ENCODE measurements at places on chromosomes 7 and 10. TPM values are rescaled to one million over a fixed set of nuclear protein-coding genes. Genes with fewer than 3 reads are reported as not detected.

- no peak for DNase-seq
- H3K4me3 ChIP-seq = no peak overlapping the region
- H3K27me3 ChIP-seq = no peaks in the 10 kb centered on the region
- no peaks in the 10 kb centered on the region for H3K36me3 ChIP-seq
- no peak overlapping the region for H3K27ac ChIP-seq
Observed at GRCh38 chr10:118804262-118804773, 49.5 kb upstream of the CACUL1 start.

DNA sequence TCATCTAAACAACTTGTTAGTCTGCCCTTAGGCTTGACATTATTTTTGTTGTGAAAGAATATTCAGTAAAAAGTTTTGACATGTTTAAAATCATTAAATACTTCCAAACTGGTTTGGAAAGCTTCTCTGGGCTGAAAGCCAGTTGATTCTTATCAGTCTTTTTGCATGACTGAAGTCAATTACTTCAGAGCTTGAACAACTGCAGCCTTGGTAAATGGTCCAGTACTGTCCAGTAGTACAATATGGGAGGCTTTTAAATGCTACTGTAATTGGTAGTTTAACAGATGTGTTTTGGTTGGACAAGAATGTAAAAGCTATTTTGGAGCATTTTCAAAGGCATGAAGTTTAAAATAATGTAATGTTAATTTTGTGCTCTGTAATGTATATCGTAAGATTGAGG is 103.4 kb downstream of the SDK1 start:
- H3K36me3 ChIP-seq = no peaks in the 10 kb centered on the region
- no peak overlapping the region for H3K27ac ChIP-seq
- no peaks in the 10 kb centered on the region for H3K27me3 ChIP-seq
- H3K4me1 ChIP-seq = peaks cover 3% of the 10 kb centered on the region
- DNase-seq = no peak

- peaks cover 3% of the 10 kb centered on the region for H3K4me1 ChIP-seq
- no peaks in the 10 kb centered on the region for H3K27me3 ChIP-seq
- H3K4me3 ChIP-seq = no peak overlapping the region
Observed at GRCh38 chr7:30146127-30146612, 11.4 kb downstream of the MTURN start.

GRCh38 chr7:132817949-132818348 is 241.7 kb upstream of the PLXNA4 start:
- H3K36me3 ChIP-seq = no peaks in the 10 kb centered on the region
- DNase-seq = no peak
- H3K27me3 ChIP-seq = no peaks in the 10 kb centered on the region
- no peak overlapping the region for H3K4me3 ChIP-seq

DNA sequence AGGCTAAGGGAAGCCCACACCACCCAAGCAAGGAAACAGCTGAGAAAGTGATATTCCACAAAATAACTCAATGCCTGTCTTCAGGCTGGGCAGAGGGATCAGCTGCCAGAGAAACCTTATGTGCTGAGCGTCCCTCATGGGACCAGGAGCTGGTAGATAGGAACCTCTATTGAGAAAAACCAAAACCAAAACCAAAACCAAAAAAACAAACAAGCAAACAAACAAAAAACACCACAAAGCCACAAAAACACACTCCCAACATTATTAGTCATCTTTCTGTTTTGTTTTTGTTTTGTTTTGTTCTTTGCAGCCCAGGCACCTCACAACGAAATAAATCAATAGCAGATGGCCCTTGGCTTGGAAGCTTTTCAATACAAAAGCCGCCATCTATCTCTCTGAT is 760.8 kb upstream of the CELF2 start:
- no peaks in the 10 kb centered on the region for H3K4me1 ChIP-seq
- no peak overlapping the region for H3K27ac ChIP-seq
- H3K4me3 ChIP-seq = no peak overlapping the region
- H3K27me3 ChIP-seq = no peaks in the 10 kb centered on the region
- no peaks in the 10 kb centered on the region for H3K36me3 ChIP-seq

DNA sequence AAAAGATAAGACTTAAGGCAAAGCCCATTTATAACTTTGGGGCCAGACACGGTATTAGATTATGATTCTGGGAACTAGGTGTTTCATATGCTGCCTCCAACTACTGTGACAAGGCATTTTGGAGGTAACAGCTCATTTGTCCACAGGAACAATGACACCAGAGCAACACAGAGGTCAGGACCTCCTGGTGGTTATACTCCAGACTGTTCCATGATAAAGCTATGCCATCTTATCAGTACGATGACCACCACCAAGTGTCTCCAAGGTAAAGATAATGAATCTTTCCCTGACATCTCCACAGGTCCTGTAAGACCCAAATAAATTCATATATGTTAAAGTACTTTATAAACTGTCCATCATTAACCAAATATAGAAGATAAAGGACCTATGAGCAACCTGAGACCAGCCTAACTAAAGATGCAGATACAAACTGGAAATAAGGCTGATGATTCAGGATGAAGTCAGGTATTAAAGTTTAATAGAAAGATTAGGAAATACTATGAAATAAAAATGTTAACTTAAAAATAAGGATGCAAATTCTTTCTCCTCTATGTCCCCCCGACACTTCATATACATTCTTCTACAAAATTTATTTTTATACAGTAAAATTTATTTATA is 26.2 kb downstream of the CUL2 start:
- no peaks in the 10 kb centered on the region for H3K27me3 ChIP-seq
- no peaks in the 10 kb centered on the region for H3K4me1 ChIP-seq
- H3K36me3 ChIP-seq = no peaks in the 10 kb centered on the region
- DNase-seq = no peak

DNA sequence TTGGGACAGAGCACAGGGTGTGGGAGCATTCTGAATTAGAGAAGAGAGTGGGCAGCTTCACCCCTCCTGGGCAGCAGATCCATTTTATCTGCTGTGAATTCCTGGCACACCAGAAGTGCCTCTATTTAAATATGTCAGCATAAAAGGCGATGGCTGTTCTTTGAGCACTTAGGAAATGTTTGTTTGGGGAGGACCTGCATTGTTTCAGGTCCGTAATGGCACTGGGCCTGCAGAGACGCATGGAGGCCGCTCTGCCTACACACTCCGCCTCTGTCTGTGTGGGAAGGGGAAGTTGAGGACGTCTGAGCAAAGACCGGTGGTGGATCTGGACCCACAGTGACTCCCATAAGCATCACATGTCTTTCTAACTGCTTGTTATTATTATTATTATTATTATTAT is 253.2 kb downstream of the CAMK1D start:
- H3K4me1 ChIP-seq = no peaks in the 10 kb centered on the region
- no peaks in the 10 kb centered on the region for H3K36me3 ChIP-seq
- no peaks in the 10 kb centered on the region for H3K27me3 ChIP-seq
- no peak for DNase-seq
- no peak overlapping the region for H3K27ac ChIP-seq

DNA sequence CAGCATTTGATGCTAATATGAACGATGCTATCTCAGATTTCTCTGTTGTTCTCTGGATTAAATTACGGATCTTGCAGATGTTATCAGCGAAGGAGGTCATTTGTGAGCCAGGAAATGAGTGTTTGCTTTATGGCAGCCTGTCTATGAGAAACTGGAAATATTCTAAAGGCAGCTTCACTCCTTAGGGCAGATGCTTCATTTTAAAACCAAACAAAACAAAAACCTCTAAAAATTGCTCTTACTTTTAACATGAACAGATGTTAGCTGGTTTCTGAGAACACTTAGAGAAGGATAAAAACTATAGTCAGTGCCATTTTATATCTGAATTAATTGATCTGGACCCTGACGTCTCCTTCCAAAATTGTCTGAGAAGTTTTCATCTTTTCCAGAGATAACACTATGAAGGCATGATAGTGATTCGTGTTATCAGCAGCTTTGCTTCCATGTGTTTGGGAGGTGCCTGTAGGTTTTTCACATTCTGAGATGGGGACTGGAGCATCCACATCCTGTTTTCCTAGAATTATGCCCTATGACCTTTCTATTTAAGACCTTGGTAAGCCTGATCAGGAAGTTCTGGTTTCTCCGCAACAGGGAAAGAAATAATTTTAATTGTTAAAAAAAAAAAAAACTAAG is 53.1 kb downstream of the CPED1 start:
- H3K27ac ChIP-seq = no peak overlapping the region
- no peak overlapping the region for H3K4me3 ChIP-seq
- H3K27me3 ChIP-seq = no peaks in the 10 kb centered on the region

DNA sequence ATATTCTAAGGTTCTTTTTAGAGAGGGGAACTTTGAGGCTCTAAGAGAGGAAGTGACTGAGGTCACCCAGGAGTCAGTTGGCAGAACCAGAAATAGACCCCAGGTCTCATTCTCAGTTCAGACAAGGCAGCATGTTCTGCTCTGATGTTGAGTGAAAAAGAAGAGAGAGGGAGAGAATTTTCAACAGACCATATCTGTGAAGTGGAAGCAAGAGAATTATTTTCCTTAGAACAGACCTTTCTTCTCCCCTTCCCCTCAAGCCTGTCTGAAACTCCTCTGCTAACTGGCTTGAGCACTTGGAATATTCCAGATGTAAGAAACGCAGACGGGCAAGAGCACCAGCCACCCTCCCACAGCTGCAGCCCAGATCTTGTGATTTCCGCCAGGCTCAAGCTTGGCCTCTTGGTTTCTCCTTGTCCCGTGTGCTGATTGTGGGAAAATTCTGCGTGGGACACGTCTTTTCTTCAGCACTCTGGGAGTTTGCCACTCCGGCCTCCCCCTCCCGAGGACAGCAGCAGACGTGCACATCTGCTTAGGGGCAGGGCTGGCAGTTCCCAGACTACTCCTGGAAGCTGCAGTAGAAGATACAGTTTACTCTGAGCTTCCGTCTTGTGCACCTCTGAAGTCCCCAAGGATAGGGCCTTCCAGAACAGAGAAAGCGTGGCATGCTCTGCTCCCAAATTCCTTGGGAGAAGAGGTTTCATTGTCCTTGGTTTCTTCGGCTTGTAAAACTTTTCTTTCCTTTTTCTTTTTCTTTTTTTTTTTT is 22.7 kb upstream of the IKZF1 start:
- no peaks in the 10 kb centered on the region for H3K4me1 ChIP-seq
- H3K36me3 ChIP-seq = no peaks in the 10 kb centered on the region
- H3K4me3 ChIP-seq = no peak overlapping the region
- no peak overlapping the region for H3K27ac ChIP-seq
- no peak for DNase-seq
- no peaks in the 10 kb centered on the region for H3K27me3 ChIP-seq

DNA sequence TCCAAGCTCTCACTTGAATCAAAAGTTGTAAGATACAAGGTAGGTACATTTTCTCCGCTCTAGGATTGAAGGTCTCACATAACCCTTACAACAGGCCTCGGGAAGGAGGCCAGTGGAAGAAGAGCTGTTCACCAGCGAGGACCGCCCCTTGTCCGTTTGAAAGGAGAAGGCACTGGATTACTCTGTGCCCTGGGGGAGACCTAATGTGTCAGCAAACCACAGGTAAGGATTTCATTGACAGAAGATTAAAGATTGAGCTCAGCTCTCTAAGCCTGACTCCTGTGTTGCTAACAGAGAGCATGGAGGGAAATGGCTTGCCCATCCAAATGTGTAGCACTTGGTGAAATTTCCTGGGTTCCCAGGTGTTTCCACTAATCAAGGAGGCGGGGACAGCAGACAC is 81.2 kb downstream of the SLC16A9 start:
- no peak for DNase-seq
- H3K27me3 ChIP-seq = no peaks in the 10 kb centered on the region
- peaks cover 4% of the 10 kb centered on the region for H3K4me1 ChIP-seq
- no peaks in the 10 kb centered on the region for H3K36me3 ChIP-seq

GRCh38 chr10:71213127-71213621 is 804 bp downstream of the UNC5B start:
- no peaks in the 10 kb centered on the region for H3K36me3 ChIP-seq
- H3K27me3 ChIP-seq = peaks cover 17% of the 10 kb centered on the region
- no peak overlapping the region for H3K27ac ChIP-seq
- peak; percentile 66 for DNase-seq
- peak overlapping the region; percentile 91 for H3K4me3 ChIP-seq

The CFTR gene
- 1.7 TPM for total RNA-seq

The ADAM8 gene
- 4.4 TPM for total RNA-seq

The RBP4 gene
- 0.31 TPM for total RNA-seq

The TMEM254 gene
- 26.9 TPM for total RNA-seq

The NPY gene
- 1.0 TPM for total RNA-seq

The GSDME gene
- 7.6 TPM for total RNA-seq

Measured in H1 (cell line).